ENCODE measurements at places on chromosomes 12 and 14. TPM values are rescaled to one million over a fixed set of nuclear protein-coding genes. Genes with fewer than 3 reads are reported as not detected.

The TAS2R42 gene
- total RNA-seq, result not detected

The SLC4A8 gene
- total RNA-seq, result 2.6 TPM

DNA sequence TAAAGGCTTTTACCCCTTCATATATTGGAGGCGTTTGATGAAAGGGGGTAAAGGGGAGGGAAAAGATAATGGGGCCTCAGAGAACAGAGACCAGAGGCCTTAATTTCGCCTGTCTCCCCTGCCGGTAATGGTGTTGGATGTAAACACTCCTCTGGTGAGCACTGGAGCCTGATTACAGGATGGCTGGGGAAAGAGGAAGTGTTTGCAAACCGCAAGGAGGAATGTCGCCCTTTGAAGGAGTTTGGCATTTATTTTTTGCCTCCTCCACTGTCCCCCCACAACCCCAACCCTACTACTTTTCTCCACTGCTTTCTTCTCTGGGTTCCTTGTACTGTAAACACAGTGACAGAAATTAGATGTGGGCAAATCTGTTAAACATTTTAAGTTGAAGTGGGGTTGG lies 211.9 kb upstream of the TBX3 start:
- no peak for DNase-seq

DNA sequence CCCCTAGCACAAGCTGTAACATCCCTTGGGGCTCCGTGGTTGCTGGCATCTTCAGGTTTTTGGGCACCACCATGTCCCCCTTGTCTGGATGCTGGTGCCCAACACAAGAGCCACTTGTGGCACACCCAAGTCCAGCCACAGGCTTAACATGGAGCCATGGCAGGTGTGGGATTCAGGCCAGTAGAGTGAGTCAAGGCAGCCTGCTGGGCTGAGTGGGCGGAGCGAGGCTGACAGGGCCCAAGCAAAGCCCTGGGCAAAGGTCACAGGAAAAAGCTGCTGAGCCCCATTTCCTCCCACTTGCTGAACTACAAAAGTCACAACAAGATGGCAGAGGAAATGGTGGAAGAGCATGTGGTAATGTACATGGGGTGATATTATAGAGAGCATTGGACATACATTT lies 950.7 kb upstream of the FLRT2 start:
- DNase-seq, result no peak
